AG09319 (cell line): ENCODE measurements at places on chromosomes 6 and 20.

DNA sequence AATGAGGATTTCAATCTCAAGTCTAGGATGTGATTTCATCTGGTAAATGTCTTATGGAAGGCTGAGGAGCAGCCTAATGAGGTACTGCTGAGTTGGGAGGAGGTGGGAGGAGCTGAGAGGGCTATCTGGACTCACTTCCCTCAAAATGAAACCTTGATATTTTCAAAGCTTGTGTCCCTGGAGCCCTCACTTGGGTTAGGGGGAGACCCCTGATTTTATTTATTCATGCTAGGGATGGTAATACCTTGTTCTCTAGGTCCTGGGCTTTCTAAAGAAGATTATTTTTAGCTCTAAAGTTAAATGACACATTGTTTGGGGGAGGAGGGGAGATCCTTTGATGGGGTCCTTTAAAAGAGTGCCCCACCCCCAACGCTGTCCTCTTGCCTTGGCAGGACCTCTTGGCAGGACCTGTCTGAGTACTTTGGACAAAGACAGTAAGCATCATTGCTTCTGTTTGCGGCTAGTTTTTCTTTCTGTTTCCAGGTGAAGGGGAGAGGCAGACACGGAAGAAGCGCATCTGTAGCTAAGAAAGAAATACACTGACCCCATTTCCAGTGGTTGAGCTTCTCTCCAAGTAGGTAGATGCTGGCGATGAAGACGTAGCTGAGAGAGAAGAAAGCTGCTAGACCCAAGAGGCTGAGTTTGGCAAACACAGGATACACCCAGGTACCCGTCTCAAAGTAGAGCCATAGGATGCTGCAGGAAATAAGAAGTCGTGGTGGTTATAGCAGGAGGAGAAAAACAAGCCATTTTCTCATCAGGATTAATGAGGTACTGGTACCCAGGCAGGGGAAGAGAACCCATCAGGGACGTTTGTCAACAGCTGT is 55.6 kb downstream of the ADTRP start:
- DNase-seq, result no peak

GRCh38 chr6:40807484-40807883 is 220.3 kb upstream of the LRFN2 start:
- no peak for DNase-seq

- DNase-seq, result no peak
Measured at GRCh38 chr6:56914798-56915658, 39.9 kb upstream of the BEND6 start.

DNA sequence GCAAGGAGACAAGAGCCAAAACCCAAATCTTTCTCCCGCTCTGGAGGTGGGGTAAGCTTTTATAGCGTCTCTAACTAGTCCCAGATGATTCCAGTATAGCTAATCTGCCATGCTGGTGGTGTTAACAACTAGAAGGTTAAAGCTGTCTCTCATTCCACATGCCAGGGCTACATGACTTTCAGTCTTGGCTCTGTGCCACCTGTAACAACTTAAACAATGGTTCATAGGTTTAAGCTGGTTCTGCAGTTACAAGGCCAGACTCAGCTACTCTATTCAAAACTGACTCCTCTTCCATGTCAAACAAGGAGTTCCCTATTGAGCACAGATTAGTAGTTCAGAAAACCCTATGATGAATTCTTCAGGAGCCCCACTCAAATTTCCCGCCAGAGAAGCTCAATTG is 128.9 kb downstream of the ELOVL4 start:
- no peak for DNase-seq

GRCh38 chr6:167111597-167111996 is 11.3 kb upstream of the CCR6 start:
- no peak for DNase-seq

DNA sequence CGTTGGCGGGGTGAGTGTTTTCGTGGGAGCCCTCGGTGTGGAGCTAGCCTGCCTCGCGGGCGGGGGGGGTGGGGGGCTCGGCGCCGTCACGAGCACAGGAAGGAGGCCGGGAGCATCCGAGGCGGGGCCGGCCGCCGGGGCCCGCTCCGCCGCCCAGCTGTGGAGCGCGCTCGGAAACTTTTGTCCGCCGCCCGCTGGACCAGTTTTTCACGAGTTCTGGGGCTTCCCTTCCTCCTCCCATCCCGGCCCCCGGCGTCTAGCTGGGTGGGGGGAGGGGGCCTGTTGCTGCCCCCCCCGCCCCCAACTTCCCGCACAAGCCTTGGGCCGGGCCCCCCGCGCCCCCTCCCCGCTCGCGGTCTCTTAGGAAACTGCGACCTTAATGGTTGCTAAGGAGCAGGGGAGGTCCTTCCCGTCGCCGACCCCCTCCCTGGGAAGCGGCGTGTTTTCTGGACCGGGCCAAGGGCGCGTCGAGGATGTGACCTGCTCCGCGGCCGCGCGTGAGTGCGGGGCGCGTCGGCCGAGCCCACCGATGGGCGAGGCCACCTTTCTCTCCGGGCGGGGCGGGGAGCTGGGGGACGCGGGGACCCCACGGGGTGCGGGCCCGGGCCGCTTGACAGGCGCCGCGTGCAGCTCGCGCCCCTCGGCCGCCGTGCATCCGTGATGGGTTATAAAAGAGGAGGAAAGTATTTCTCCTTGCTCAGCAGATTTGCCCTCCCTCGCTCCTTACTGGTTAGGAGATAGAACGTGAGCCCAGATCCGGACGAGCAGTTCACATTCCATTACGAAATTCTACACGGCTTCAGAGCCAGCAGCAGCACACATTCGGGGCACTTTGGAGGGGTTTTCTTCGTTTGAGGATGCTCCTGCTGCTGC is 1.4 kb downstream of the RREB1 start:
- no peak for DNase-seq

DNA sequence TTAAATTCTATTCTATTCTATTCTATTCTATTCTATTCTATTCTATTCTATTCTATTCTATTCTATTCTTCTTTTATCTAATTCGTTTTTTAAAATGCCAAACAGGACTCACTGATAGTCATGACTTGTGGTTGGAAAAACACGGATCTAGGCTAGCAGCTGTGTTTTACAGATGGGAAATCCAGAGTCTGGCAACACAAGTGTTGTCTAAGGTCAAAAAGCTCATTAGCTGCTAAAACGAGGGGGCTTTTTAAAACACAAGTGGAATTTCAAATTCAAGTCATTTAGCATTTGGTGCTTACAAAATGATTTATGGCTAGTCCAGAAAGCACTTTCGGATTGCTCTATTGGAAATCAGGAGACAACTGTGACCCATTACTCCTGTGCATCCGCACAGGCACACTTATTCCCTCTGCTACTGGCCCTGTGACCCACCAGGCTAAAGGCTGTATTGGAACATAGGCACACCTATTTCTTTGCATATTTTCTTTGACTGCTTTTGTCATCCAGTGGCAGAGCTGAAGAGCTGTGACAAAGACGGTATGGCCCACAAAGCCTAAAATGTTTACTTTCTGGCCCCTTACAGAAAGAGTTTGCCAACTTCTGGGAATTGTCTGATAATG is 17.8 kb upstream of the MLIP start:
- DNase-seq, result no peak
